ENCODE measurements at places on chromosomes 16 and 17.

DNA sequence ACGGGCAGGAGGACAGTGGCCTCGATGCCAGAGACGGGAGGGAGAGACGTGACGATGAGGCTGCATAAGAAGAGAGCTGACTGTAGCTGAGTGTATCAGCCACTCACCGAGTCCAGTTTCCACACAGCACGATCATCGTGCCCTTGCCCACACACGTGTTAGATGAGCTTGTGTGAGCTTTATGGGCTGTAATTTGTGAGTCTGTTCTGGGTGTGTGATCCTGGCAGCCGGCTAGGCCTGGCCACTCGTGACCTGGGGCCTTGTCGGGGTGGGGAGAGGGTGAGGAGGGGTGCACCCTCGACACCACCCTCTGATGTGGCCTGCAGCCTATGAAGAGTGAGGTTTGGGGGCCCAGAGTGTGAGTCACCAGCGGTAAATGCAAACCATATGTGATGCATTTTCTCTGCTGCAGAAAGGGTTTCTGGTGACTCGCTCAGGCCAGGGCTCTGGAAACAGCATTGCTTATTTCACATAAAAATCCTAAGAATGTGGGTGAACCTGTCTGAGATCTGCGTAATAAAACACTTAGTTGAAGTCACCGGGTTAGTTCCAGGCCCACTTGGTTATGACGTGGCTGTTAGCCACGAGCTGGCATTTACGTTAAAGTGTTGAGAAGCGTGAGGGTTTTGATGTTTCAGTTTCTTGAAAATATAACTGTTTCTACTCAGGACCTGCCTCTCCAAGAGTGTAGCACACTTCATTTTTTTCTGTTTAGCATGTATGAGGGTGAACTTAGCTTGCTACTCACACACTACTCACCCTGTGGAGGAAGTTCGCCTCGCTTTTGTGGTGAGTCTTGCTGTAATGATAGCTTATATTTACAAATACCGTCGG, 4.2 kb downstream of the METRNL start:
- DNase-seq: peak; percentile 89

DNA sequence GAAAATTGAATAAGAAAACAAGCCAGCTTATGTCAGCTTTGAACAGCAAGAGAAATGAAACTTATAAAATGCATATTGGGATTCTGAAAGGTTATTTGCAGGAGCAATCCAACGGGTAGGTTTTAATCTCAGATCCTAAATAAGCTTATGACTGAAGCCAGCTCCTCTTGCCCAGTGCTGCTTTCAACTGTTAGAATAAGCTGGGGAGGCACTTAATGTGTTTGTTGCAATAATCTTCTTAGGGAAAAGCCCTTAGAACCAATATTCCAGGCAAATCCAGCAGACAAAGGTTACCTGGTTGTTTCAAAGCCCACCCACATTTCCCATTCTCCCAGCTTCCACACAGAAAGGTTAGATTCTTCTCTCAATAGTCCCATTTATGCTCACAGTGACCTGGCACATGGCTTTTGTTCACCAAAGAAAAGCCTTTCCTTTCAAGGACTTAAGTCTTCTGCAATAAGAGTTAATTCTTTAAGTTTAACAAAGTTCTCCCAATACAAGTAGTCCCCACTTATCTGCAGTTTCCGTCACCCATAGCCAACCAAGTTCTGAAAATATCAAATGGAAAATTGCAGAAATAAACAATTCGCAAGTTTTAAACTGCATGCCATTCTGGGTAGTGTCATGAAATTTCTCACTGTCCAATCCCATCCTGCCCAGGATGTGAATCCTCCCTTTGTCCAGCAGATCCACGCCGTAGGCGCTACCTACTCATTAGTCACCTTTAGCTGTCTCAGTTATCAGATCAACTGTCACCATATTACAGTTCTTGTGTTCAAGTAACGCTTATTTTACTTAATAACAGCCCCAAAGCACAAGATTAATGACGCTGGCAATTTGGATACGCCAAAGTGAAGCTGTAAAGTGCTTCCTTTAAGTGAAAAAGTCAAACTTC, 5.9 kb downstream of the TEX2 start:
- DNase-seq: no peak

DNA sequence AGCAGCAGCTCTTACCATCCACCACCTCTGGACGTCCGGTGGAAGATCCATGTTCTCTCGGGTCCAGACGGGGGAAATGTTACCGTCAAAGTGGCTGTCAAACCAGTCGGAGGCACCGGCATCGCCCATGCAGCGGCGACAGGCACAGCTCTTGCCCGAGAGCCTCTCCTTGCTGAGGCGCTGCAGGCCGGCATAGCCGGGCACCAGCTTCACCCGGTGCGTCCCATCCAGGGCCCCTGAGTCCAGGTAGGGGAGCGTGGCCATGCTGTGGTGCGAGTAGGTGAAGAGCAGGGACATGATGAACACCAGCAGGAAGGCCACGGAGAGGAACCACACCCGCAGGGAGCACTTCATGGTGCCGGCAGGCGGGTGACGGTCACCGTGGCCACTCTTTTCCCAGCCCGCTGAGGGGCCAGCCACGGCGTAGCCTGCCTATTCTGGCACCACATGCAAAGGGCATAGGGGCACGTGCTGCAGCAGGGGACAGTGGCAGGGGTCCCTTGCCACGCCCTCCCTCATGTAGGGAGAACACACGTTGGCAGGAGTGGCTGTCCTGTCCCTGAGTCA, 40.6 kb downstream of the ST3GAL2 start:
- no peak for DNase-seq

GRCh38 chr17:77476006-77476405, 335.2 kb downstream of the SEC14L1 start:
- no peak for DNase-seq

DNA sequence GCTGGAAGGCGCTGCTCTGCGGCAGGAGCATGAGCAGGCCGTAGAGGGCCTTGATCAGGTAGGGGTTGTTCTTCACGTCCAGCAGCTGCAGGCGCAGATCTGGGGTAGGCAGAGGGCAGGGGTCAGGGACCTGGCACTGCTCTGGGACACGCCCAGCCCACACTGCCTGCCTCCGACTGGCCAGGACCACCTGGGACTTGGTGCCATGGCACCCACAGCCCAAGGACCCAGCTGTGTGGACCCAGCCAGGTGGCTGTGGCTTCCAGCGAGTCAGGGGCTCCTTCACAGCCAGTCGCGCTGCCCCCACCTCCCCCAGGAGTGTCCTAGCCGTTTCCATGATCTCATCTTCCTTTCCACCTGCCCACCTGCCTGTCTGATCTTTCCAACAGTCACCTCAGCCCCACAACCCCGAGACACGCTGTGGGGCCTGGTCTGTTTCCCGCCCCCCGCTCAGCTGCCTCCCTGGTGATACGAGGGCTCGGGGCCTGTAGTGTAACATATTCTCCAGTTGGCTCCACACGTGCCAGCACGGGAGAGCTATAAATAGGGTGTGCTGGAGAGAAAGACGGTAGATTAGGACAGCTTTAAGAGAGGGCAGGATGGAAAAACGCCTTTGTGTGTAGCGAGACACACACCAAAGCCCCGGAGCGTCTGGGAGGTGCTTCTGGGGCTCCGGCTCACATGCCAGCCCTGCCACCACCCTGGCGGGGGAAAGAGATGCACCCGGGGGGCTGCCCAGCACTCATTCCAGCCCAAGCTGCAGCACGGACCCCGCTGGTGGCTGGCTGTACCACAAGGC, 7.2 kb upstream of the MTSS2 start:
- DNase-seq: no peak

DNA sequence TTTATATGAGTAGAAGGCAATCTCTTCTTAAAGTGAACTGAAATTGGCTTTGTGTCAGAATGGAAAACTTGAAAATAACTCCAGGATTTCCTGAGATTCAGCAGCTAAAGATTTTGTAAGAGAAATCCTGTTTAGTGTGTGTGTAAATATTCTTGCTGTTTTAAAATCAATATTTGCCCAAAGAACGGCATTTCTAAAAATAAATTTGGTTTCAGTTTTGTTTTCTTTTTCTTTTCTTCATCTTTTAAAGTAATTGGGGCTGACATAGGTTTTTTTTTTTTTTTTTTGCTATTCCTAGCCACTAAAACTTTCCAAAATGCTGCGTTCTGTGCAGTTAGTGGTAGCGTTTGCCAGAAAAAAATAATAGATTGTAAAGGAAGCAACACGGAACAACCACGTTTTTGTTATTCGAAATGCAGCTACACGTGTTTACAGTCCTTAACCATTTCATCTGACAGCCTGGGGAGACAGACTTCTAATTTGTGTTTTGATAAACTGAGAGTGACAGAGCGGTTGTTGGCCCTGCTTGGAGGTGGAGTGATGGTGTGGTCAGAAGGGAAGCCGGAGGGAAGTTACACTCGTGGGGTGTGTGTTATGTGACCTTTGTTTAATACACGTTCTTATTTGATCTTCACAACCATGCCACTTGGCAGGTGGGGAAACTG, 21.6 kb upstream of the SMPD3 start:
- DNase-seq: no peak

DNA sequence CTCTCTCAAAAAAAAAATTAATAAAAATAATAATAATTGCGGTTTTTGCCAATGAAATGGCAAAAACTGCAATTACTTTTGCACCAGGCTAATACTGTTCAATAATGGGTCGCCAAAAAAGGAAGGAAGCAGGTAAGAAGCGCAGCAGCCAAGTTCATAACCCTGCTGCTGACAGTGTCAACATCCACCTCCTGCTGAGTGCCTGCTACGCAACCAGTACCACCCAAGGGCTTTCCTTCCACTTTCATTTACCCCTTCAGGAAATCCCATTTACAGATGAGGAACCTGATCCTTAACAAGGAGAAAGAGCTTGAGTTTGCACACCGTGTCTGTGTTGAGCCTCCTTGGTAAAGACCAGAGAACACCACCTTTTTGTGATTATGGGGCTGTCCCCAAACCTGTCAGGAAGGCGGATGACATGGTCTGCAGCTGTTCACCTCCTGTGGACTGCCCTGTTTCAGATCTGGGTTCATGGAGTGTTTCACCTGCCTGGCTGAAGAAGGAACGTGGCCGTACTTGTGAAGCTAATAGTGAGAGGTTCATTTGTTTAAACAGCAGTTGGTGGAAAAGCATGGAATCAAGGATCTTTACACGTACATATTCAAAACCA, 378.0 kb downstream of the SLC39A11 start:
- DNase-seq: no peak

GRCh38 chr17:67225316-67225715, 19.7 kb downstream of the HELZ start:
- no peak for DNase-seq

DNA sequence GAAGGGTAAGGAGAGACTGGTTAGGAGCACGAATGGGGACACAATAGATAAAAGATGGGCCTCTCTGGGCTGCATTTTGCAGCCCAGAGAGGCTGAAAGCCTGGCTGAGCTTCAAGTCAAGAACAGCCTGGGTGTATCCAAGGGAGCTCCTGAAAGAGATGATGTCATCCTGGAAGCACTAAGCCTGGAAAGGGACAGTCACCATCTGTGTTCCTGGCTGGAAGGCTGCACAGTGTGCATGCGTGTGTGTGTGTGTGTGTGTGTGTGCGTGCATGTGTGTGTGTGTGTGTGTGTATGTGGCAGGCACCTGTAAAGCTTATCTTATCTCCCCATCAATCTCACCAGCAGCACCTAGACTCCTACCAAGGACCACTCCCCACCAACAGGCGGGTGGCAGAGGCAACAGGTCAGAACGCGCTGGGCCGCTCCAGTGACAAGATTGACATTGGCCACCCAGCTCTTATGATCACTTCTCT, 44.1 kb downstream of the COG7 start:
- DNase-seq: no peak

DNA sequence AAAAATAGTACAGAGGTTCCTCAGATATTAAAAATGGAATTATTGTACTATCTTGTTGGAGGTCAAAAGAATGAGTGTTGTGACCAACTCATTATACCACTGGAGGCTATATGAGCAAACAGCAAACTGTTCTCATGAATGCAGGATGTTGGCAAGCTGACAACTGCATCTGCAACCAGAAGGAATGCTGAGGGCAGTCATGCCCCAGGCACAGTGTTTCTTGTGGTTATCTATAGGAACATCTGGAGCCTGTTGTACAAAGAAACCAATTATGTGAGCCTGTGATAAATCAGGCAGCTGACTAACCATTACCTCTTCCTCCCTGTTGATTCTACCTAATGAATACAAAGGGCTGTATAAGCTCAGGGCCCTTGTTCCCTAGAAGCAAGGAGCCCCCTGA, 2057.1 kb downstream of the TP53TG3F start:
- DNase-seq: no peak

DNA sequence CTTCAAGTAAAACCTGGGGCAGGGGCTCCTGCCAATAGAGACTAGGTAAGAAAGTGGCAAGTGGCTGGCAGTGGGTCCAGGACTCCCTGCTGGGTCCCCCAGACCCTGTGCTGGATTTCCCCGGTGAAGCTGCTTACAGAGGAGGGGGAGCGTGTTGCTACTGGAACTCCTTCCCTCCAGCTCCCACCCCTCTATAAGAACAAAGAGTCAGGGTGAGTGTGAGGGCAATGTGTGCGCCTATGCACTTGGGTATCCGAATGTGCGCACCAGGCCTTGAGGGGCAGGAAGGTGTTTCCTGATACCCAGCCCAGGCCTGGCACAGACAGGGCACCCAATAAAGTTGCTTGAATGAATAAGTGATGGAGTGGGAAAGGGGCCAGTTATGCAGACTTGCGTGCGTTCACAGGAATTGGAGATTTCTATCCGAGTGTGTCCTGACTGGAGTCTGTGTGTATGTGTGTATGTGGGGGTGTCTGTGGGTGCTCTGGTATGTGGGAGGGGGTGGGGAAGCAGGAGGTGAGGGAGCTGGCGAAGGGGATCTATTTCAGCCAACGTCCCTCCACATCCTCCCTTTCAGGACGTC, 11.7 kb downstream of the NEUROD2 start:
- no peak for DNase-seq

GRCh38 chr17:8292639-8293395, 2.4 kb downstream of the SLC25A35 start:
- no peak for DNase-seq

DNA sequence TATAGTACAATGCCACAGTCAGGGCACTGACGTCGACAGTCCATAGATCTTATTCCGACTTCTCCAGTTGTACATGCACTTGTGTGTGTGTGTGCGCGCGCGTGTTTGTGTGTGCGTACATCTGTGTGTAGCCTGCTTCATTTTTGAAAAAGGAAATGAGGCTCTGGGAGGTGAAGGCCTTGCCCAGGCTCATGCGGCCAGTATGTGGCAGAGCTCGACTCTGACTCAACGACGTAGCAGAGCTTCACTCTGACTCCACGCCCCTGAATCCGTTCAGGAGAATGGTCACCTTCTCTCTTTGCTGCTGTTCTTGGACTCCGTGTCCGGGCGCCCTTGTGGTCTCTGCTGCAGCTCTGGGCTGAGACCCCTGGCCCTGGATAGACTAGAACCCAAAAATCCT, 81.6 kb upstream of the CIBAR2 start:
- no peak for DNase-seq

DNA sequence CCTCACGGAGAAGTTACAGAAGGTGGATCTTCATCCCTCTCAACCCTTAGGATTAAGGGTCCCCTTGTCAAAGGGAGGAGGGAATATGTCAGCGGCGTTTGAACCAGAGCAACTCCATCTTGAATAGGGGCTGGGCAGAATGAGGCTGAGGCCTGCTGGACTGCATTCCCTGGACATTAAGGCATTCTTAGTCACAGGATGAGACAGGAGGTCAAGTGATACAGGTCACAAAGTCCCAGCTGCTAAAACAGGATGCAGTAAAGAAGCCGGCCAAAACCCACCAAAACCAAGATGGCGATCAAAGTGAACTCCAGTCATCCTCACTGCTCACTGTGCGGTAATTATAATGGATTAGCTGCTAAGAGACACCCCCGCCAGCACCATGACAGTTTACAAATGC, 36.7 kb downstream of the RBFOX3 start:
- no peak for DNase-seq
